Retina (tissue), 1 donor: ENCODE measurements at places on chromosomes 11 and 22.

DNA sequence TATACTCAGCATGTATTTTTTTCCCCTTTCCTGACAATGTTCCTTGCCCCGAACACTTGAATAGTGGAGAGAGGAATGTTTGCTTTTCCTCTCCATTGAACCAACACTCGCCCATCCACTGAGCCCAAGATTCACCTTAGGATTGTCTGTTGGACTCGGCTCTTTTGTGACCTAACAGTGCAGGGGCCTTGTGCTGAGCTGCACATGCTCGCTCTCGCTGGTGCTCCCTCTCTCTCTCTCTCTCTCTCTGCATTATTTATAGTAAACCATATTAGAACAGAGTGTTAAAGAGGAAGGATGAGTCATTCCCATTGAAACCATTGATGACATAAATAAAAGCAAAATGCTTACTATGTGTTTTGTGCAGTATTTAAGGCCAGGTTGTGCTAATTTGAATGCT lies 20.7 kb downstream of the ZBTB16 start:
- no peak for DNase-seq

DNA sequence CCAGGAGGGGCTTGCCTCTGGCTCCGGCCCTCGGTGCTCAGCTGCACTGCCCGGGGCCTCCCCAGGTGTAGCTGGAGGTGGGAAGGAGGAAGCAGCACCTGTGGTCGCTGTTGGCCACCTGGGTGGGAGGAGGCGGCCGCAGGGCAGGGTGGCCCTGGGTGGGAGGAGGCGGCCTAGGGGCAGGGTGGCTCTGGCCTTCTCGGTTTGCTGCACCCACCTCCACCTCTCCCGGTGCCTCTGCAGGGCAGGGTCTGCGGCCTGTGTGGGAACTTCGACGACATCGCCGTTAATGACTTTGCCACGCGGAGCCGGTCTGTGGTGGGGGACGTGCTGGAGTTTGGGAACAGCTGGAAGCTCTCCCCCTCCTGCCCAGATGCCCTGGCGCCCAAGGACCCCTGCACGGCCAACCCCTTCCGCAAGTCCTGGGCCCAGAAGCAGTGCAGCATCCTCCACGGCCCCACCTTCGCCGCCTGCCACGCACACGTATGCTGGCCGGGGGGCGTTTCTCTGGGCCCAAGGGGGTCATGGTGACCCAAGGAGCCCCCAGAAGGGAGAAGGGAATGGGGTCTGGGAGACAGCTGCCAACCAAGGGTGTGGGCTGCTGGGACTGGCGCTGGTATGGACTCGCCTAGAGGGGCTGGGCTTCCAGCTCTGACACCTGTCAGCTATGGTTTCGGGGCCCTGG lies 20.6 kb downstream of the MUC5AC start:
- DNase-seq: no peak

- DNase-seq: peak; percentile 49
Measured at GRCh38 chr11:125063429-125064043, 431 bp downstream of the SLC37A2 start.

DNA sequence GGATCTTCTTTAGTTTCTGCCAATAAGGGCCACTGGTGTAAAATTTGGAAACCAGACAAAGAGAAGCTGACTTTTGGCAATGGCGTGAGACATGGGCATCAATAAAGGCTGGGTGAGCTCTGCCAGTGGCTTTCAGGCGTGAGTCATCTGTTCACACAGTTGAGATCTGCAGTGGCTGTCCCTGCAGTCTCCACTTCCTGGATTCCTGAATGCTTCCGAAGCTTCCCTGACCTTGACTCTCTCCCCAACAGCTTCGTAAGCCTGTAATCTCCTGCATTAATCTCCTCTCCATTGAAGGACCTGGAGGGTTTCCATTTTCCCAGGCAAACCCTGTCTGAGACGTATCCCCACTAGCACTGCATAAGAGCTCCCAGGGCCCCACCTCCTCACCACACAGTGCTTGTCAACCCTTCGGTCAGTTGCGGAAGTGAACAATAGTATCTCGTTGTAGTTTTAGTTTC lies 574.7 kb downstream of the TBC1D22A start:
- DNase-seq: no peak

DNA sequence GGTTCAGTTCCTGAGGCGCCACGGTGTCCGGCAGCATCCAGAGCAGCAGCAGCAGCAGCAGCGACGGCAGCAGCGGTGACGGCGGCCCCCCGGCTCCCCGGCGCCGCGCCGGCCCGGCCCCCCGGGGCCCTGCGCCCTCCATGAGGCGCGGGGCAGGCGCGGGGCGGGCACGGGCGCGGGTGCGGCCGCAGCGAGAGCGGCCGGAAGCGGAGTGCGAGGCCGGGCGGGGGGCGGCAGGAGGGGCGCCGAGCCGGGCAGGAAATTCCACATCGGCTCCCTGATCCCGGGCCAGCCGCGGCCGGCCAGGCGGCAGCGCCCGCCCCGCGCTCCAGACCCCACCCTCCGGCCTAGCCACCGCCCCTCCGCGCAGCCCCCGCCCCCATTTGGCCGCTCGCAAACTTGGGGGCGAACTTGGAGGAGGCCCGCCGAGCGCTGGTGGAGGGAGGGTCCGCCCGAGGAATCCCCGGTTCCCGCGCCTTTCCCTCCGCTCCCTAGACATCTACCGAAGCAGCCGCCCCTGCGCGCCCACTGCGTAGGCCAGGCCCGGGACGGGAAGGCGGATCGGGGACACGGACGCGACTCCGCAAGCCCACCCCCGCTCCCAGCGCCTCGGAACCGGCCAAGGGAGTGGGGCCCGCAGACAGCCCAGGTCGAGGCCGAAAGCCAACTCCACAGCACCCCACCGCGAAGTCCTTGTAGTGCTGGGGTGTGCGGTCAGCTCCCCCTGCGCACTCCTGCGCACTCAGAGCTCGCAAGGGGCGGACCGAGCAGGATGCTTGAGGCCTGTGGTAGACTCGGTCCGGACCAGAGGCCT lies at the start of gene SCARF2:
Gene SCARF2, minus strand, starts transcription at position 213 of the 814 bp plus-strand sequence. Its CDS starts 71 bp downstream, at position 142.
- peak; percentile 65 for DNase-seq

DNA sequence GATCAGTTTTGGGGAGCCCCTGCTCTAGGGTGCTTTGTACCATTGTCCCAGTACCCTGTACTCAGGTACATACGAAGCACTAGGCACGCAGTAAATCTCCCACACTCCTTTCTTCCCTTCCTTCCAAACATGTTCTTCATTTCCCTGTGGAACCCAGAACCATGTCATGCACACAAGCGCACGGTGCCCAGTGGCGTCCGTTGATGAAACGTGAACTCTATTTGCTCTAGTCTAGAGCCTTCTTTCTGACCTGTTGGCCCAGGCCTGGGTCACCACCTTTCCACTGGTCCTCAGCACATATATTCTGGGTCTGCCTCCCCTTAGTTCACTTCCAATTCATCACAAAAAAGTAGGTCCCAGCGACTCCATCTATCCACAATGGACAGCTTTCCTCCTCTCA lies 7.0 kb downstream of the USH1C start:
- no peak for DNase-seq

DNA sequence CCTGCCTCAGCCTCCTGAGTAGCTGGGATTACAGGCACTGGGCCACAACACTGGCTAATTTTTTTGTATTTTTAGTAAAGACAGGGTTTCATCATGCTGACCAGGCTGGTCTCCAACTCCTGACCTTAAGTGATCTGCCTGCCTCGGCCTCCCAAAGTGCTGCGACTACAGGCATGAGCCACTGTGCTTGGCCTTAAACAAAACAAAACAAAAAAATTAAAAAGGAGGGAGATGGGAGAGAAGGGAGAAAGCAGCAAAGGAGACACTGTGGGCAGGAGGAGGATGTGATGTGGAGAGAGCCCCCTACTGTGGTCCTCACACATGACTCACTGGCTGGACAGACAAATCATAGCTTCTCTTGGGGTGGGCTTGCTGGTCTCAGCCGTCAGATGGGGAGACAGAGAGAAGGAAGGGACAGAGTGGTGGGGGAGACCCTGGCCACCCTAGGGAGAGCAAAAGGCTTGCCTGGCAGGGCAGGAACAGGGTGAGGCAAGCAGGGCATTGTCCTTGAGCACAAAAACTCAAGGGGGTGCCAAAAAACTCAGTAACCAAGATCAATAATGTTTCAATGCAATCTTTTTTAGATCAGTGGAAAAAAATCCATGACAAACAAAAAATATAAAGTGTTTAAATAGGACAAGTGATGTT lies 31.6 kb downstream of the TPST2 start:
- no peak for DNase-seq

DNA sequence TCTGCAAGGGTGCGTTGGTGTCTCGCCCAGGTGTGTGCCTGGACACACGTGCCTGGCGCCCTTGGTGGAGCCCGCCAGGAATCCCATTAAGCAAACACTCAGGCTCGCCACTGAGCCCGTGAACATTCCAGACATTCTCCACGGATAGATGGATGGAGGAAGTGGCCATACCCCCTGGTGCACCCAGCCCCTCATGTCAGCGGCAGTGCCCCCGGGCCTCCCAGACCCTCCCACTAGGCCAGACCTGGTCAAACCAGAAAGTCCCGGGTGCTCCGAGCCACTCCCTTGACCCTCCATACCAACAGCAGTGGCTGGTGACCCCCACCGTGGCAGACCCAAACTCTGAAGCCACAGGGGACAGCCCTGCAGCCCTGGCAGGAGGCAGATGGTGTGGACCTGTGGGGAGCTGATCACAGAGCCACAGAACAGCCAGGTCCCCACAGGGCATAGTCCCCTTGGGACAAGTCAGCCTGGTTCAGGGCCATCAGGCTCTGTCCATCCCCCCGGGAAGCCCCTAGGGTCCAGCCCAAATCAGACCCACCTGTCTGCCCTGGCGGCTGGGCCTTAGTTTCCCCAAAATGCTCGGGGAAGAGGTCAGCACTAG lies 1.9 kb downstream of the EPS8L2 start:
- DNase-seq: no peak

DNA sequence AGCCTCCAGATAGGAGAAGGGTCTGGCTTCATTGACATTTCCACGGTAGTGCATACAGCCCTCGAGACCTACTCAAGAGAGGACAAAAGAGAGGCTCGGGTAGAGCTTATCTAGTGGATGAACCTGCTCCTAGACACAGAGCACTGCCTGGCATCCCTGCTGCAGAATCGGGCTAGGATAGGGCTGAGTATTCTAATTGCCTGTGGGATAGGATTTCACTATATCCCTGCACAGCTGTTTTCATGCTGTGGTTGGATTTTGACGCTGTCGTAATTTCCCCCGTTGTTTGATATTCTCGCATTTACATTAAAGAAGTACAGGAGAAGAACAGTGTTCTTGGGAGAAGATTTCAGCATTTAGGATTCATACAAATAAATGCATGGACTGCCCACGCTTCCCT lies 107.8 kb downstream of the KIRREL3 start:
- peak; percentile 44 for DNase-seq

- no peak for DNase-seq
Measured at GRCh38 chr11:90587896-90588295, 365.0 kb upstream of the CHORDC1 start.

DNA sequence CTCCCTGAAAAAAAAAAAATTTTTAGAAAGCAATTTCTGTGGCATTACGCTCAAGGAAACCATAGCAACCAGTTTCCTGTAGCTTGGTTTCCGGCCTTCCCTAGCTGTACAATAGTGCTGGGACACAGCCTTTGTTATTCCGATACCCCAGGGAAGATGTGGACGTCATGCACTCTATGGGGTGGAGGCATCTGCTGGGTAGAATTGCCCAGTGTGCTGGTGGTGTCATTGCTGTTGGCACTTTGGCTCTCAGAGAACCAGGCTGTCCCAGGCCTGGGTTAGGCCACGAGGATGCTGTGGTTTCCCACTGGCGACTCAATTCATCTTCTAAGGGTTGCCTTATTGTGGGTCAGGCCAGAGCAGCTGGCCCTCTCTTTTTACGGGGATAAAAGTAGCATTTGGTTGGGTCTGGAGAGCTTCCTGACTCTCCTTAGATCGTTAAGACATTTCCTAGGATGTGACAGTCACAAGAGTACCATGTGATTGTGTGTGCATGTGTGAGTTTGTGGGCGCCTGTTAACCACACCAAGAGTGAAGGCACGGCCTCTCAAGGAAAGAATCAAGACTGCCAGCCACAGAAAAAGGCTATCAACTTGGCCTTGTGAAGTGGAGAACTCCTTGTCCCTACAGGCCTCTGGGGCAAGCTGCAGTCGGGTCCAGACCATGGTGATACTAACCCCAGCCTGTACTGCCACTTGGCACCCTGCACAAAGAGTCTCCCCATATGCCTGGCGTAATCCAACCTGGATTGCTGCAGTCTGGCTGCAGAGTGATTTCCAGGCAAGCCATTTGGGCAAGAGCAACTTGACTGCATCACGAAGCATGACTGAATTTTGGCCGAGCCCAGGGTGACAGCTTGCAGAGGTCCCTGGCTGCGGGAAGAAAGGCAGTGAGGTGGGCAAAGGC lies 35.9 kb upstream of the NAV2 start:
- no peak for DNase-seq

- DNase-seq: no peak
Measured at GRCh38 chr11:64207256-64208085, 950 bp downstream of the FERMT3 start.

DNA sequence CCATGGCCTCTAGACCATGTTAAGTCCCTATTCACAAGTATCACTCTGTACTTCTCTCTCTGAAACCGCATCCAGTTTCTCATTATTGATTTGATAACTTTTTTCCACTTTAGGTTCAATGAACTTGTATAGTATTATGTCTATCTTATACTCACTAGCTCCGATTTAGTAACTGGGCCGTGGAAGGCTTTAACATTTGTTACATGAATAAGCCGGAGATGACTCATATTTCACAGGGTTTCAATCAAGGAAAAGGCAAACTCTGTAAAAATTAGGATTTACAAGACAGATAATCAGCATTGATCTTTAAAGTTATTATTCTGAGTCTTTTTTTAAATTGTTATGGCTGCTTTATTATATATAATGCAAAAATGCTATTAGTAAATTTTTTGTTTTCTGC lies 662.2 kb upstream of the CNTN5 start:
- DNase-seq: no peak

- DNase-seq: no peak
Measured at GRCh38 chr11:66834943-66835342, 8.3 kb upstream of the RCE1 start.

GRCh38 chr11:68140496-68141245 lies 19.5 kb upstream of the CHKA start:
- no peak for DNase-seq

DNA sequence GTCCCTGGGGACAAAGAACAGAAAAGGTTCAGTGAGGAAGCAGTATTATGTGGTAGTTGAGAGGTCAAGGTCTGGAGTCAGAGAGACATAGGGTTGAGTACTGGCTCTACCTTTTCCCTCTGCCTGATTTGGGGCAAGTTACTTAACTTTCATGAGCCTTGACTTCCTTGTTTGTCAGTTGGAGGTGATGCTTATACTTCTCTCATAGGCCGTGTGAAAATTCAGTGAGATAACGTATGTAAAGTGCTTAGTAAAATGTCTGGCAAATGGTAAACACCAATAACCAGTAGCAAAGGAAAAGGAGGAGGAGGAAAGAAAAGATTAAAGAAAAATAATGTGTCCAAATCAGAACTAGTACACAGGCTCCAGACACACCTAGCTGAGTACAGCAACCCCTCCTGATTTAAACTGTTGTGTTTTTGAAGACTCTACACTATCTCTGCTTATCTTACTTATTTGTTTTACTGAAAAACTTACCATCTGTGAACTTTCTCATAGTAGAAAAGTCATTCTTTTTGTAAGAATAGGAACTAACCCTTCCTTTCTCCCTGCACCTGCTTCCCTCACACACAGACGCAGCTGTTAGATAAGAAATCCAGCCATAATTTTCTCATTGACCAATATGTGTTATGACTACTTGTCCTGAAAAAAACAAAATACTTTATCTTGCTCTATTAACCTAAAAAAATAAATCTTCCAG lies 126.9 kb downstream of the CD44 start:
- no peak for DNase-seq
